Fibroblast of the aortic adventitia (primary cell): ENCODE measurements at places on chromosomes 1 and 21. TPM values are rescaled to one million over a fixed set of nuclear protein-coding genes. Genes with fewer than 3 reads are reported as not detected.

DNA sequence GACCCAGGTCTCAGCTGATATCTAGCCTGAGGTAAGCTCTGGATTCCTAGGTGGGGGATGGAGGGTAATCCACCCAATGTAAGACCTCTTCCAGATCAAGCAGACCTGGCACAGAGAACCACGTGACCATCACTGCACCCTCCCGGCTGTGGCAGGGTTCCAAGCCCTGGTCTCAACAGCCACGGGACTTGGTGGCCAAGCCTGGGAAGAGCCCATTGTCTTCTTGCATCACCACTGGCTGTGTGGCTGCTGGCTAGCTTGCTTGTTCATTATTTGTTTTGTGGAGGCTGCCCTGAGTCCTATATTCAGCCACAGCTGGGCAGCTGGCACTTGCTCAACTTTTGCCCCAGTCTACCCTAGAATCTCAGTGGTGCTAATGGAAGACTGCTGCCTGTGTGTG lies 24.1 kb upstream of the NFASC start:
- DNase-seq = no peak

GRCh38 chr1:168609741-168610510 lies 33.5 kb downstream of the XCL1 start:
- DNase-seq = no peak

Gene PRRX1
- total RNA-seq = 411 and 679 TPM in 2 replicates

- no peak for DNase-seq
These were observed 45.9 kb downstream of the LUZP1 start for GRCh38 chr1:23122796-23123195.

GRCh38 chr1:186482661-186483255 lies 21.8 kb upstream of the PDC start:
- DNase-seq = peak; percentile 89

DNA sequence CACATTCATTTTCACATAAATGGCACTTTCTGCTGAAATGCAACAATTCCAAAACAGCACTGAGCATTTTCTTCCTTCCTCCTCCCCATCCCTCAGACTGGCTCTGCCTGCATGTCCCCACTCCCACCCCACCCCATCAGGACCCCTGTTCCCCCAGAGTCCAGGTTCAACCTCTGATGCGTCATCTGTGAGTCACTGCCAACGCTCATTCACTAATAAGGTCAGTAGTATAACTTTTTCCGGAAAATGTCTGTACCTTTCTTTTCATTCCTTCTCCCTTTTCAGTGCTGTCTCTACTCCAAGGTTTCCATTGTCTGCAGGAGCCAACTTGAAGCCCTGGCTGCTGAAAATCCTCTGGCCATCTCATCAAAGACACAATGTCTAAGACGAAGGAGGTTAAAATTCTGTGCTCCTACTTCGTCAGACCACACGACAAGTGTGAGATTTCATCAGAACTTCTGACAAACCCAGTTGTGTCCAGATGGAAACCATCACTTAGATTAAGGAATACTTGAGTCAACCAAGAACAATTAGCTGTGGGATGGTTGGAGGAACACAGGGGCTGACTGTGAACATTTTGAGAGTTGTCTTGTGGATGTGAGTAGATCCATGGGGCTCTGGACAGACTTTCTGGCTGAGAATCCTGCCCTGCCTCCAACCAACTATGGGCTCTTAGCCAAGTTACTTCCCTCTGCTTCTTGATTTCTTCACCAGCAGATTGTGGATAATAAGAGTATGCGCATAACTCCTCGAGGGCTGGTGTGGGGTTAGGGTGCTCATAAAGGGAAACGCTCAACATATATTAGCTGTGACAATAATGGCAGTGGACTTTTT lies 35.6 kb upstream of the UTS2 start:
- peak; percentile 83 for DNase-seq

Gene GSTM5
- total RNA-seq = 6.1 and 13.0 TPM in 2 replicates
